ENCODE measurements at places on chromosomes 12 and 14.
A peak's percentile ranks its signal among the peaks of the same experiment; 100 is the strongest.

GRCh38 chr12:20368651-20369304, 441 bp downstream of the PDE3A start:
- DNase-seq: peak; percentile 54

DNA sequence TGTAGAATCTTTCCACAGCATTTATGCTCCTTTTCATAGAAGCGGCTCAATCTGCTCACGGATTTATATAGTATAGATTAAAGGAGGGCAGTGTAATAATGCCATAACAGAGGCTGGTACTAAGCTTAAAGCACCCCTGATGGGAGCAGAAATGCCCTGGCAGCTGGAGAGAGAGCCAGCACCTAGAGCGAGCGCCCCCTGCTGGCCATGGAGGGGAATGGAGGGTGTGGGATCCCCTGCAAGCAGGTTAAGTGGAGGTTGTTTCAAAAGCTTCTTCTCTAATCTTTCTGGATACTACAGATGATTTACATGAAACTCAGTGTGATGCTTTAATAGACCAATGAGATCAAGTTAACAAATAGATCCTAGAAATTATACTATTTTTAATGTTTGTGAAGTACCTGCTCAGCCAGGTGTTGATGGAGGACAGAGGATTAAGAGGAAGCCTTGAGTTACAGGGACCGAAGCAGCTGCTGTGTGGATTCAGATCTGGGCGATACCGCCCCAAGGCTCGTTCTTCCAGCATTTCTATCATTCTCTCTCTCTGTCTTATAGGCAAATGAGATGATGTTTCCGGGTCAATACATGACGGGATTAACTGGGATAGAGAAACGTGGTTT, 1519.3 kb upstream of the TMEM132C start:
- no peak for DNase-seq

DNA sequence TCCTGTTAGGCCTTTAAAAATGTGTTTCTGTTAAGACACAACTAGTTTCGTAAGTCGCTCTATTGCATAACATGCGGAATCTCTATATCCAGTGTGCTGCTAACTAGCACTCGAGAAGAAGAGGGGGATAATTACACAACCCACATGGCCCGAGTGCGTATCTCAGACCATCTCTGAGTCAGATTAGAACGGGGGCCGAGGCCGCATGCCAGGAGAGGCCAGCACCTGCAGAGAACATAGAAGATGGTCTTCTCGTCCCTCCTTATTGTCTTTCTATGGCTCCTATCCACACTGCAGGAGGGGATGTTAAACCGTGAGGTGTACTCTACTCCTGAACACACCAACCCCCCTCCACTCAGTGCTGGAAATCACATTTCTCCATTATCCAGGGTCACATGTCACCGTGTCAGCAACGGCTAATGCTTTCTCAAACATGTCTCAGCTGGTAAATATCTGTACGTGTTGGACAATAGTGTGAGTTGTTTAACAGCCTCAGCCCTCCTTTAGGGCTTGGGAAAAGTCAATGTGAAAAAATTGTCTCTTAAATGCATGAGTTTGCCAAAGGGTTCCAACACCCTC, 56.3 kb downstream of the CCDC88C start:
- DNase-seq: no peak

DNA sequence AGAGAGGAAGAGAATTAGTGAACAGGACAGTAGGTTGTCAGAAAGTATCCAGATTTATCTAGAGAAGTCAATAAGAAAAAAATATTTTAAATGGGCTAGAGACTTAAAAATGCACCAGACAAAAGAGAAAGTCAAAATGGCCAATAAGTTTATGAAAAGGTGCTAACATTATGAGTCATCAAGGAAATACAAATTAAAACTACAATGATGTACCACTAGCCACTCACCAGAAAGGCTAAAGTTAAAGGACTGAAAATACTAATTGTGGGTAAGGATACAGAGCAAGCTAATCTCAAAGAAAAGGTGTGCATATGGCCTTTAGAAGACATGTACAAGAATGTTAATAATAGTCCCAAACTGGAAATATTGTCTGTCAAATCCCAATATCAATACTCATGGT, 37.7 kb downstream of the C12orf50 start:
- no peak for DNase-seq

DNA sequence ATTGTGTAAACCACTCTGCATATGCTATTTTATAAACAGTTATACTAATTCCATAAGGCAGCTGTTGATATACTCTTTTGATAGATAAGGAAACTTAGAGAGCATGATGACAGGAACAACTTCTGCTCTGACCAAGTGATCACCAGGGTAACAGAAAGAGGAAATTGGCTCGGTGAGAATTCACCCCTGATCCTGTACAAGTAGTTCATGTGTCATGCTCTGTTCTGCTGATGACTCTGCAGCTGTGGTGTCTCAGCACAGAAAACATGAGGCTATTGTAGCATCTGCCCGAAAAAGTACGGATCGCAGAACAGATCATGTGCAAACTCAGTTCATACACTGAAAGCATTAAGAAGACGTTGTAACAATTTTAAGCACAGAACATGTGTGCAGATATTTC, 345.0 kb downstream of the LRIG3 start:
- DNase-seq: no peak

DNA sequence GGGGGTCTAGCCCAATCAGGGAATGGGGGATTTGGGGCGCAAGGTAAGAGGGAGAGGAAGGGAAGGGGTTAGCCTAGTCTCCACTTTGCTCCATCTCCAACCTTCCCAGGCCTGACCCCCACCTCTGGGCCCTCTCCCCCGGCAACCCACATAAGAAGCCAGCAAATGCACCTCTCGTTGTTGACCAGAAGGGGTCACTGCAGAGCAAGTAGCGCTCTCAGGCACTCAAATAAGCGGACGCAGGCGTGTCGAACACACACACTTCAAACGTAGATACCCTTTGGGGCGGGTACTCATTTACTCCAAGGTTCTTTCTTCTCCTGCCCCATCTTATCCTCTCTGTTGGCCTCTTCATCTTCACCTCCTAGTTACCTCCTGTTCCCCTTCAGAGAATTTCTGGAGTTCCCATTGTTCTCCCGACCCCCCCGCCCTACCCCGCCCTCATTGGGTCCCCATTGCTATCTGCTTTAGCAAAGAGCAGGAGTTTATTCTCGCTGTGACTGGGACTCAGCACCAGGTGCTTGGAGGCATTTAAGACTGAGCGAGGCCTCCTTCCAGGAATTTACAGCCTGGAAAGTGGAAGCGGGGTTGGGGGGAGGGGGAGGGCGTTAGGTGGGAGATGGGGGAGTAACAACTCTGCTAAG, 1.5 kb upstream of the SRRM4 start:
- peak; percentile 83 for DNase-seq
